ENCODE measurements at places on chromosomes 7 and 10.
A peak's percentile ranks its signal among the peaks of the same experiment; 100 is the strongest.

DNA sequence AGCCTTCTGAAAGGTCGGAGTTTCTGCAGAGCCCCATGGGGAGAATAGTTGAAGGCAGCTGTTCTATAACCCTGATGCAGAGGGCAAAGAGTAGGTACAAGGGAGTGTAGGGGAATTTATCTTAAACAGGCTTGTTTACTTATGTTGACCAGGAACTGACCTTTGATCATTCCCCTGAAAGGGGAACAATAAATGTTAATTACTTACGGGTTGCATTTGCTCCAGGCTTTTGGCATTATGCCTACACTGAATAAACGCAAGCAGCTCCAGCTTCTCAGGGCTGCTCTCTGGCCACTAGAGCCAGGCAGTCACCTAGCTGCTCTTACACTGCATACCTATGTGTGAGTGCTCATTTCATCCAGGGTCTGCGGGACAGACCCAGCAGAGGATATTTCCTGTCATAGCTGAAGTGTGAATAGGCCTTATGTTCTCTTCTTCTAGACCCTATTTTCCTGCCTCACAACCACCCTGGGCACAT, 26.9 kb upstream of the ABCA13 start:
- DNase-seq, result no peak

GRCh38 chr10:124354411-124355382, 64.0 kb downstream of the OAT start:
- peak; percentile 38 for DNase-seq

- DNase-seq, result no peak
Measured at GRCh38 chr10:110211465-110211843, 4.0 kb downstream of the MXI1 start.

DNA sequence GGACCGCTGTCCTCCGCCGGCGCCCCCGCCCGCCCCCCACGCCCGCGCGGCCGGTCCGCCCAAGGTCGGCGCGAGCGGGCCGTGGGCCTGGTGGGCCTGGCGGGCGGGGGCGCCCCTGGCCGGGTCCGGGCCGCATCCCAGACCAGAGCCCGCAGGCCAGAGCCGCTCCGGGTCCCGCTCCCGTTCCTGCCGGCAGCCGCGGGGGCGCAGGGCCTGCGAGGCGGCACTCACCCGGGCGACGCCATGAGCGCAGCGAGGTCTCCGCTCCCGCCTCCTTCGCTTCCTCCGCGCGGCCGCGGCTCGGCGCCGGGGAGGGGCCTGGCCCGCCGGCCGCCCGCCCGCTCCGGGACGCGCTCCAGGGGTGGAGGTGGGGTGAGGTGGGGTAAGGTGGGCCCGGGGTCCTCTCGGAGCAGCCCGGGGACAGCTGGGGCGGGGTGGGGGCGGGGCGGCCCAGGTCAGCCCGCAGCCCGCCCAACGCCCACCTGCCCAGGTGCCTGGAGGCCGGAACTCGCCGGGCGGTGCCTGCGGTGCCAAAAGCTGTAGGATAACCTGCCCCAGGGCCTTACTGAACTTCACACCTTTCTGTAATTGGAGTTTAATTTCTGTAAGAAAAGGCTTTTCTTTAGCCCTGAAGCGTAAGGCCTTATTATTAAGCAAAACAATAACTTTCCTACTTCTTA, at the start of gene URGCP:
TSS of gene URGCP (minus strand) at position 266 of the 680 bp plus-strand sequence. CDS start at position 245, 21 bp downstream.
- peak; percentile 57 for DNase-seq

- peak; percentile 87 for DNase-seq
Measured at GRCh38 chr7:54664235-54665228, 94.5 kb downstream of the SEC61G start.

DNA sequence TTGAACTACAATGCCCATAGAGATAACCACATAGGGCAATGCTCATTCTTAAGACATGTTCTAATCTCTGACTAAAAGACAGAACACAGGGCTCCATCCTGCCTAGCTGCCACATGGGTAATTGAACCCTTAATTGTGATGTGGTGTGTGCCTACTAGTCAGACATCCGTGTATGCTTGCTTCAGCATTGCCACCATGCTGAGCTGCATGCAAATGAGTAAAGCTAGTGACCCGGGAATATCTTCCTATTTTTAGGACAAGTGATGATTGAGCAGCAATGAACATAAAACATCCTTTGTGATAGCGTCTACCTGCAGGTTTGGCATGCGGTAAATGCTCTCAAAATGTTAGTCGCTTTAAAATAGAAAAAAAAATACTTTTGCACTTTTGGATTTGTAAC, 115.8 kb downstream of the MAGI2 start:
- peak; percentile 9 for DNase-seq

- DNase-seq, result peak; percentile 89
Measured at GRCh38 chr7:30252885-30253795, 31.3 kb upstream of the ZNRF2 start.

- no peak for DNase-seq
Measured at GRCh38 chr10:70753026-70753663, 32.0 kb downstream of the TBATA start.

DNA sequence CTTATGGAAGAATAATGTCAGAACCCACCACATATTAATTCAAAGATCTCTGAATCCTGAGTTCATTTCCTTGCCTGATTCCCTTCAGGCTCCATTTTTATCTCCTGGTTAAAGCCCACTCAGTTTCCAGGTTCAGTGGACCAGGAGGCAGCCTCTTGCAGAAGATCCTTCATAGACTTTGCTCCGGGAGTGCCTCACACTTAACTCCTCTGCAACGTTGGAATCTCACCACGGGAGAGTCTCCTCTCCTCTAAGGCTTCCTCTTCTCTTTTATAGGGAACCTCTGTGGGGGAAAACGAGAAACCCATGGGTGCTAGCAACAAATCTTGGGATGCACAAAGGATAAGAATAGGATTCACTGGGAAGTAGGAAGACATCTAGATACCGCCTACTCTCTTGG, 1.7 kb upstream of the BLOC1S2 start:
- no peak for DNase-seq

DNA sequence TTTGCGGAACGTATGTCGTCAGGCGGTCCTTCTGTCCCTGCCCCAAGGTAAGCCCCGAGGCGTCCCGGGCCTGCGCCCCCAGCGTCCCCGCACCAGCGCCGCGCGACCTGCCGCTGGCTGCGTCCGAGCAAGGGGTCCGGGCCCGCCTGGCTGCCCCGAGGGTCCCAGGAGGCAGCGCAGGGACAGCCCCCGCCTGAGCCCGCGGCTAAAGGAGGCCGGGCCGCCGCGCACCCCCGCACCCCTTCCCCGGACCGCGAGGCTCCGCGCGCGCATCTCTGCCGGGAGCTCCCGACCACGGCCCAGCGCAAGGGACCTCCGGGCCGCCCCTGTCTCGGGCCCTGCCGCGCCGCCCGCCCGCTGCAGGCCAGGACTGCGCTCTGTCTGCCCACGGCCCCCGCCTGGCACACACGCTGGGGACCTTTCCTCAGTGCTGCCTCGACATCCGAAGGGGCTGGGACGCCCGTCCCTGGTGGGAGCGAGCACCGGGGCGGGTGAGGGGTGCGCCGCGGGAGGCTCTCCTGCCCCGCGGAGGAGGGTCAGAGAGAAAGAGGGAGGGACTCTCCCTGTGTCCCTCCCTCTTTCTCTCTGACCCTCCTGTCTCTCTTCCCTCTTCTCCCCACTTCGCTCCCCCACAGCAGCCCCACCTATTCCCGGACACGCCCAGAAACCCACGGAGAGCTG, 25.0 kb downstream of the SHH start:
- DNase-seq, result no peak

- DNase-seq, result no peak
Measured at GRCh38 chr7:150308575-150308974, 14.6 kb upstream of the LRRC61 start.

GRCh38 chr10:98248018-98248417, 20.0 kb downstream of the LOXL4 start:
- DNase-seq, result no peak

DNA sequence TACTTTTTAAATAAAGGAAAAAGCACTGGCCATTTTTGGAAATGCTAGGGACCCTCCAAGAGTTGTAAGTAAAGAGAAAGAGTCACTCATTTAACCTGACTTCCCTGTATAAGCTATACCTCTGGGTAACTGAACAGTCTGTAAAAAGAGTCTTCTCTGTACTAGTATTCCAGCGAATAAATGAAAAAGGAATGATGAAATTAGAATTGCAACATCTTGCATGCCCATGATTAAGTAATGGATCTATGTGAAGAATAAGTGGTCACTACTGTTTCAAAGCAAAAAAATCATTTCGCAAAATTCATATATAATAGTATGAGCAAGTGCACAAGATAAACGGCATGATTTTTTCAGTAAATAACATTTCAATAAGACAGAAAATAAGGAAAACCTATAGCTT, 116.8 kb downstream of the ZFAND4 start:
- no peak for DNase-seq

GRCh38 chr7:155466814-155467733, 9.1 kb downstream of the EN2 start:
- DNase-seq, result no peak

DNA sequence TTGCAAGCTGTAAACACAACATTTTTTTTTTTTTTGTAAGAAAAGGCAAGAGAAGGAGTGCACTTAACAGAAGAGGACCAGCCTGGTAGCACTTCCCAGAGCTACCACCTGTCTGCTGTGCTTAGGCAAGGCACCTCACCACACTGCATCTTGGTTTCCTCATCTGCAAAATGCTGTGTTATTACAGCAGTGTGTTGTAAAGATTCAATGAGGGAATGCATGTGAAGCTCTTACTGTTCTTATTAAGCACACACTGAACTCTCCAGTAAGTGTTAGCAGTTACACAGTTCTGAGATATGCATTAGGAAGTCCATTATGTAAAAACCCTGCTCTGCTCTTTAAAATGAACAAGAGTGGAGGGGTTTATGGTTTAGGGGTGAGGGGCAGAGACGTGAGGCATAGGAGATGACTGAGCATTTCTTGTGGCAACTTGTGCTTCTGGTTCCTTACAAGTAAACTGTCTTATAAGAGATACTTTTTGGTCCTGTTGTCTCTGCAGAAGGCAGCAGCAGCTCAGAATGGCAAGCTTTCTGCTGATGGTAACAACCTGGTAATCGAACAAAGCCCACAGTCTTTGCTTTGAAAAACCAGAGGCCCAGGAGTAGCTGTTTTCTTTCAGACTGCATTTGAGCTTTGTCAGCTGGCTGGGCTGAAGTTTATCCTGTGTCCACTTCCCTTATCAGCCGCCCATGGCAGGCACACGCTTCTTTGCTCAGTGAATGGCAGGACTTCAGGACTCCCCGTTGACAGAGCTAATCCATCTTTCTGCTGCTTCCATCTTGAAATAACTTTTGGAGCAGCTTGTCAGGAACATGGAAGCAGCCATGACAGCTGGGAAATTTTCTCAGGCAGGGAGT, 98.8 kb upstream of the BMPER start:
- no peak for DNase-seq

DNA sequence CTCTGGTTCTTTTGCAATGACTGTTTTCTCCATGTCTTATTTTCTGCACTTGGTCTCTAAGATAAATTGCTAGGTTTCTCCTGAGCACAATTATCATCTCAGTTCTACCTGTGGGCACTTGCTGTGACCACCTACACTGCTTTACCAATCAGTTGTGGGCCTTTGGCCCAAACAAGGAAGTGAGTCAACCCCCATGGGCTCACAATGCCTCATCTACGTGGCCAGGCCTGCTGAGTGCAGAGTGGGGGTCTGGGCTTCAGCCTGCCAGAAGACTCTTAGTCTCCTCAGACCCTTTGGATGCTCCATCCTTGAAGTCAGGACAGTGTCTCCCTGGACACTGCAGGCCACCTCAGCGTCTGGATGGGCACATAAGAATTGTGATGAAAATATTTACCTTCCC, 20.3 kb downstream of the SCART1 start:
- DNase-seq, result no peak

GRCh38 chr7:105776986-105777910, 99.2 kb downstream of the ATXN7L1 start:
- peak; percentile 34 for DNase-seq

GRCh38 chr10:130231251-130231741, 95.1 kb downstream of the GLRX3 start:
- DNase-seq, result no peak

GRCh38 chr10:6136215-6137201, 47.7 kb downstream of the RBM17 start:
- DNase-seq, result peak; percentile 76

DNA sequence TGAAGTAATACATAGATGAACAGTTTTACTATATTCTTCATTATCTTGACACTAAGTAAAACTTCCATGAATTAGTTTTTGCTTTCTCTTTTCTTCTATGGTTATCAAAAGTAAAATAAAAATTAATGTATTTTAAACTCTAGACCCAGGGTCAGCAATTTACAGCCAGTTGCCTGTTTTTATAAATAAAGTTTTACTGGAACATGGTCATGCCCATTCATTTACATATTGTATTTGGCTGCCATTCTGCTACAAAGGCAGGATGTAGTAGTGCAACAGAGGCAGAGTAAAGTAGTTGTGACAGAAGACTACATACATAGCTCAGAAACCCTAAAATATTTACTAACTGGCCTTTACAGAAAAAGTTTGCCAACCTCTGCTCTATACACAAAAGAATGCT, 98.8 kb downstream of the CNOT4 start:
- DNase-seq, result no peak

DNA sequence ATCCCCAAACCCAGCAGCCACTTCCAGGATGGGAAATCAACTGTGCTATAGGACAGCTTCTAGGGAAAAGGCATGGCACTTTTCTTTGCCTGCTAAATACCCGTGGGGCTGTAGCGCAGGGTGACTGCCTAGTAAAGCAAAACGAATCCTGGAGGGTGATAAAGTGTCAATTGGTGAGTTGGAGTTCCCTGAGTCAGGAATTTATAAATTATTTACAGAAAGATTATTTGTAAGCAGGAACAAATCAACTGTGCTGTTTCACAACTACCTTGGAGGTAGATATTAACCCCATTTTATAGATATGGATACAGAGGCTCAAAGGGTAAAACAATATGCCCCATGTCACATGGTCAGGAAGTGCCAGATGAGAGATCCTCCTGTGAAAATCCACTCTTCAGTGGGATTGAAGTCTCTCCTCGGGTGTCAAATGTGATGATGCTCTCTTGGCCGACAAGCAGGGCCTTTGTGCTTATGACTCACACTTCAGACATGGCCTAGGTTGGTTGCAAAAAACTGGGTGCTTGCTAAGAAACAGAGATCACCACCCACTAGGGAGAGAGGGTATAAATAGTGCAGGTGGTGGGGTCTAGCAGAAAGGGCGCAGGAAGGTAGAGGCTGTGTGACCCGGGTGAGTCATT, 383.2 kb upstream of the ZMIZ1 start:
- peak; percentile 78 for DNase-seq

DNA sequence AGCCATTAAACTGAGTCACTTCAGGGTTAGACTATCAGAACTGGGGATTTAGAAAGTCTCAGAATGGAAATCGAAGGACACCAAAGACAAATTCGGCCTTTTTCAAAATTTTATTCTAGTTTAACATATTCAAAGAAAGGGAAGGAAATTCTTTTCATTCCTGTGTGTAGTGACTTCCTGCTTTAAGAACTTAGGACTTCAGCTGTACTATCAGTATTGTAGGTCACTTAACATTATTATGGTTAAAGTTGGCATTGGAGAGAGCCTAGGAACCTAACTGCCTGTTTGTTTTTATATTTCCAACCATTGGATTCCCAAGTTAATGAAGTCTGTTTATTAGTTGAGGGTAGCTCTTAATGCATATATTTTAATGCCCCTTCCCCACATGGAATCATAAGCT, 63.7 kb downstream of the PTEN start:
- DNase-seq, result peak; percentile 35

All from kidney tubule cell (primary cell).